ENCODE measurements at places on chromosomes 12 and 14. TPM values are rescaled to one million over a fixed set of nuclear protein-coding genes. Genes with fewer than 3 reads are reported as not detected.

- ATAC-seq = no peak
Observed at GRCh38 chr12:48143898-48144297, 13.4 kb downstream of the ASB8 start.

DNA sequence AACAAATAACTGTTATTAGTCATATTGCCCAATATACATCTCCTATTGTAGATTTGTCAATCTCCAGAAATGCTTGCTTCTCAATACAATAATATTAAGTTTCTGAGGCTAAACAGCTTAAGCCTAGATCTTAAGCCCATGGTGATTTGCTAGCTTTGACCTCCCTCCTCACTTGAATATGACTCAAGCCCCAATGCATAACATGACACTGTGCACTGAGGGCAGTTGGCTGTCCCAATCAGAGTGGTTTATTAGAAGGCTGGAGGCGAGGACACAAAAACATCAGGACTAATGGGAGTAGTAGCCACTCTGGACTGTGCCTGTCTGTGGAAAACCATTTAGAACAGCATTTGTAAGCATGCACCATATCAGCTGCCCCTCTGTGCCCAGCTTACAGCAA is 81.1 kb upstream of the GTF2A1 start:
- peak; percentile 18 for ATAC-seq

DNA sequence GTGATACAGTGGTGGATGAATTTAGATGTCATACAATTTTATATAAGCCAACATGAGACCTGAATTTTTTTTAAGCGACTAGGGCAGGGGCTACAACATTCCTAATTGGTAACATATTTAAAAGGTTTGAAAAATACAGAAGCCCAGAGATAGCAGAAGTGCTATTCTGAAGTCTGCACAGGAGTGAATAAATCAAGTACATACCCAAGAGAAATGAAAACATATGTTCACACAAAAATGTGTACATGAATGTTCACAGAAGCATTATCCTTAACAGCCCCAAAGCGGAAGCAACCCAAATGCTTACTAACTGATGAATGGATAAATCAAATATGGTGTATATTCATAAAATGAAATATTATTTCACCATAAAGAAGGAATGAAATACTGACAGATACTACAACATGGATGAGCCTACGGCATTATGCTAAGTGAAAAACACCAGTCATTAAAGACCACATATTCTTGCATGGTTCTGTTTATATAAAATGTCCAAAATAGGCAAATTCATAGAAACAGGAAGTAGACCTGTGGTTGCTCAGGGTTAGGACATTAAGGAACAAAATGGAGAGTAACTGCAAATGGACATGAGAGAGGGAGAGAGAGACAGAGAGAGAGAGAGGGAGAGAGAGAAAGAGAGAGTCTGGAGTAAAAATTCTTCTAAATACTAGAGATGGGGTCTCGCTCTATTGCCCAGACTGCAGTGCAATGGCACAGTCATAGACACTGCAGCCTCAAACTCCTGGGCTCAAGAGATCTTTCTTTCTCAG is 28.0 kb upstream of the GXYLT1 start:
- no peak for ATAC-seq

CCDC38 gene
- total RNA-seq = not detected

KRT73 gene
- total RNA-seq = not detected

RDH12 gene
- 30.9 TPM for total RNA-seq

Measured in esophagus mucosa (tissue), 1 donor.